Thyroid gland (tissue), 4 donors: ENCODE measurements at places on chromosomes 3 and 15. TPM values are rescaled to one million over a fixed set of nuclear protein-coding genes. Genes with fewer than 3 reads are reported as not detected.

GRCh38 chr3:23540600-23540999 is 265.2 kb upstream of the UBE2E1 start:
- H3K27me3 ChIP-seq, result no peaks in the 10 kb centered on the region
- peaks cover 5% of the 10 kb centered on the region for H3K4me1 ChIP-seq
- no peak overlapping the region for H3K4me3 ChIP-seq
- no peak for DNase-seq
- no peak overlapping the region for H3K27ac ChIP-seq

DNA sequence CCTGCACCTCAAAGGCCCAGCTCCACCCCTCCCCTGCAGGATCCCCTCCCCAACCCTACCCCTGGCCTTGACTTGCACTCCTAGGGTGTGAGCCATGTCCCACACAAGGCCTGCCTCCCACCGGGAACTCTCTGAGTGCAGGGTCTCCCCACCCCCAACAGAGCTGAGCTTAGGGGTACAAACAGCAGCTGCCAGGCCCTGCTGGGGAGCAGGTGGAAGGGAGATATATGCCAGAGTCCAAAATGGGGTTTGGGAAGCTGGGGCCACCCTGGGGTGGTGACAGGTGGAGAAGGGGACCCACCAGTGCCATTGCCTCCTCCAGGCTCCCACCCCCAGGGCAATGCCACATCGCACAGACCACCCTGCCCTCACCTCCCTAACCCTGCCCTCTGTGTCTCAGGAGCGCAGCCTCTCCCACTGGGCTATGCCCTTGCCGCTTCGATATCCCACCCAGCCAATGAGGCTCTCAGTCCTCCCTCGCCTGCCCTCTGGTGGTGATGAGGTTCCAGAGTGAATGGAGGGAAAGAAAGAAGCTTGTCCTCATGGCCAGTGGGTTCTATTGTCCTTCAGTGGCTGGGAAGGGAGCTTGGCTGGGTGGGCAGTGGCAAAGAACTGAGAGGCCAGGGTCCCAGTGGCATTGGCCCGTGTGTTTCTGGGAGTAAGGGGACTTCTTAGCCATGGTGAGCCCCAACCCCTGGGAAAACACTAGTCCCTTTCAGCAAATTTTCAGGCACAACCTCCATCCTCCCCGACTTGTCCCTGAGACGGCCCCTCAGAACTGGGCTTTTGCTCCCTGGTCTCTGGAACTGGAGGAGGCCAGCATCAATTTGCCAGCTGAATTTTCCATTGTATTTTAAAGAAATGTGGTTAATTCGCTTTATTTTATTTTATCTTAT is 46.8 kb downstream of the CYP11A1 start:
- H3K27me3 ChIP-seq, result no peaks in the 10 kb centered on the region
- no peak overlapping the region for H3K4me3 ChIP-seq
- H3K27ac ChIP-seq, result no peak overlapping the region
- peak; percentile 29 for DNase-seq
- no peaks in the 10 kb centered on the region for H3K4me1 ChIP-seq

DNA sequence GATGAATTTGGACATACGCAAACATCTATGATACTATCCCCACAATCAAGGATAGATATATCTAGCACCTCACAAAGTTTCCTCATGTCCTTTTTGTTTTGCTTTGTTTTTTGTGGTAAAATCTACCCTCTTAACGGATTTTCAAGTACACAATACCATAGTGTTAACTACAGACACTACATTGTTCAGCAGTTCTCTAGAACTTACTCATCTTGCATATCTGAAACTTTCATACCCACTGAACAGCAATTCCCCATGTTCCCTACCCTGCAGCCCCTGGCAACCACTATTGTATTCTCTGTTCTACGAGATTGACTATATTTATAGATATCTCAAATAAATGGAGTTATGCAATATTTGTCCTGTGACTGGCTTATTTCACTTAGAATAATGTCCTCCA is 58.1 kb upstream of the TJP1 start:
- no peak overlapping the region for H3K4me3 ChIP-seq
- no peak overlapping the region for H3K27ac ChIP-seq
- no peak for DNase-seq
- no peaks in the 10 kb centered on the region for H3K27me3 ChIP-seq
- no peaks in the 10 kb centered on the region for H3K36me3 ChIP-seq
- no peaks in the 10 kb centered on the region for H3K4me1 ChIP-seq

GRCh38 chr3:63244486-63244885 is 33.6 kb upstream of the SYNPR start:
- no peak for DNase-seq
- H3K4me1 ChIP-seq, result no peaks in the 10 kb centered on the region
- H3K27ac ChIP-seq, result no peak overlapping the region
- H3K36me3 ChIP-seq, result no peaks in the 10 kb centered on the region
- H3K27me3 ChIP-seq, result no peaks in the 10 kb centered on the region
- no peak overlapping the region for H3K4me3 ChIP-seq

GRCh38 chr3:117285737-117286136 is 576.2 kb downstream of the TUSC7 start:
- H3K4me3 ChIP-seq, result no peak overlapping the region
- no peak for DNase-seq
- no peaks in the 10 kb centered on the region for H3K4me1 ChIP-seq
- H3K36me3 ChIP-seq, result no peaks in the 10 kb centered on the region
- H3K27me3 ChIP-seq, result no peaks in the 10 kb centered on the region

GRCh38 chr3:30495172-30496065 is 111.0 kb upstream of the TGFBR2 start:
- no peaks in the 10 kb centered on the region for H3K4me1 ChIP-seq
- no peak for DNase-seq
- H3K36me3 ChIP-seq, result no peaks in the 10 kb centered on the region
- H3K4me3 ChIP-seq, result no peak overlapping the region
- peak overlapping the region; percentile 64 for H3K27ac ChIP-seq
- no peaks in the 10 kb centered on the region for H3K27me3 ChIP-seq

The IGF2BP2 gene
- total RNA-seq, result 16.2 TPM

The SEC22C gene
- total RNA-seq, result 59.9 TPM

The NR2E3 gene
- total RNA-seq, result 1.0 TPM

DNA sequence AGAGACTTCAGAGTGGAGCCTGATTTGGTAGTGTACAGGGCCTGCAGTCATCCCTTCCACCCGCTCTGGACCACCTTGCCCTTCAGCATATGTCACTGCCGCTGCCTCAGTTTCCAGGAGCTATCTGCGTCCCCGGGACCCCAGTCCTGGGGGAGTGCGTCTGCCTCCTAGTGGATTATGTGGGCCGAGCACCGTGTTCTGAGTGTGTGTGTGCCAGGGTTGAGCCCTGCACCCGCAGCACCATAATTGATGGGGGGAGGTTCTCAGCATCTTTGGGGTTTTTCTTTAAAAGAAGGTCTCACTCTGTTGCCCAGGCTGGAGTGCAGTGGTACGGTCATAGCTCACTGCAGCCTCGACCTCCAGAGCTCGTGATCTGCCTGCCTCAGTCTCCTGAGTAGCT is 33.6 kb downstream of the CD276 start:
- no peak overlapping the region for H3K4me3 ChIP-seq
- DNase-seq, result no peak
- H3K36me3 ChIP-seq, result peaks cover 5% of the 10 kb centered on the region
- no peak overlapping the region for H3K27ac ChIP-seq
- H3K4me1 ChIP-seq, result peaks cover 7% of the 10 kb centered on the region
- H3K27me3 ChIP-seq, result no peaks in the 10 kb centered on the region

DNA sequence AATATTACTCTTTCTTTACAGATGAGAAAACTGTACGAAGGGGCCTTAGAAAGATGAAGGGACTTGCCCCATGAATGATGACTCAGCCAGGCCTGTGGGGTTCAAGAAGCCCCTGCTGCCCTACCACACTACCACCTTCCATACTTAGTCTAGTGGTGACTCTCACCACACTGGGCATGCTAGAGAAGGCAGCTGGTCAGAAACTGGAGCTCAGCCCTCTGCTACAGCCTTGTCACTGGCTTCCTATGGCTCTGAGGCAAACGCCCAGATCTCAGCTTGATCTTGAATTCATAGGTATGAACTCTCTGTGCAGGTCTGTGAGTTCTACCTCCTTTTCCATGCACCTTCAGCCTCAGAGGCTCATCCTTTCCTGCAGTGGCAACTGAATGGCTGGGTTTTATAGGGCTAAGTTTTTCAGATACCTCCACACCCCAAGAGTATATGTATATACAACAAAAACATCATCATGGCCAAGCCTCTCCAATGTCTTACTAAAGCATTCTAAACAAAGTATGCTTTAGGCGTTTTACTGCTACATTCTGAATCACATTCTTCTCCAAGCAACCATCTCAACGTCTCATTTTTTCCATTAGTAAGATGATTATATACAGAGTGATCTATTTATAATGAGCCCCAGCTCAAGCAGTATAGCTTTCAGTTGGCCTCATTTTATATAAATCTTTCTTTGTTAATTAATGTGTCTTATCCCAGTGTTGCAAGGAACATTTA is 234.1 kb downstream of the GREM1 start:
- no peak for DNase-seq
- H3K27ac ChIP-seq, result no peak overlapping the region
- H3K4me3 ChIP-seq, result no peak overlapping the region

DNA sequence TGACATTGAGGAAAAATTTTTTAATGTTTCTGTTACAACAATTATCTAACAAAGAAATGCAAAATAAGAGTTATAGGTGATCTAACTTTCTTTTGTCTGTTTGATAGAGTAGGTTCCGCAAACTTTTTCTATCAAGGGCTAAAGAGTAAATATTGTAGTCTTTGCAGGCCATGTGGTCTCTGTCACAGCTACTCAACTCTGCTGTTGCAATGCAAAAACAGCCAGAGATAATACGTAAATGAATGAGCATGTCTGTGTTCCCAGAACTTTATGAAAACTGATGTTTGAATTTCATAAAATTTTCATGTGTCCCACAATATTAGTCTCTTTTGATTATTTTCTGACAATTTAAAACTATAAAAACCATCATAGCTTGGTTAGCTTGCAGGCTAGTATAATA is 73.3 kb downstream of the SLC24A1 start:
- no peaks in the 10 kb centered on the region for H3K4me1 ChIP-seq
- H3K27me3 ChIP-seq, result no peaks in the 10 kb centered on the region
- H3K4me3 ChIP-seq, result no peak overlapping the region
- no peak overlapping the region for H3K27ac ChIP-seq

The SNTN gene
- total RNA-seq, result not detected

DNA sequence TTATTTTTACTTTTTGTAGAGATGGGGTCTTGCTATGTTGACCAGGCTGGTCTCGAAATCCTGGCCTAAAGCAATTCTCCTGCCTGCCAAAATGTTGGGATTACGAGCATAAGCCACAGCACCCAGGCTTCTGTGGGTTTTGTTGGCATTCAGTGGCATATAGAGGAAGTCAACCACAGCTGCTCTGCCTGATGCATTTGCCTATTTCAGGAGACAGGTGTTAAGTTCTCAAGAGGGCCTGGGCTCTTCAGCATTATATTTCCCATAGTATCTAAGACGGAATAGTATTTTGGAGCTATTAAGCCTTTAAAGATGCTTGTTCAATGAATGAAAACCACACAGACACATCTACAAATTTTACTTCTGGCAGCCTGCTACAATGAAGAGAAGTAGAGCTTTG is 73.5 kb upstream of the CSPG5 start:
- no peak overlapping the region for H3K27ac ChIP-seq
- no peaks in the 10 kb centered on the region for H3K36me3 ChIP-seq
- DNase-seq, result no peak
- no peak overlapping the region for H3K4me3 ChIP-seq
- no peaks in the 10 kb centered on the region for H3K27me3 ChIP-seq

DNA sequence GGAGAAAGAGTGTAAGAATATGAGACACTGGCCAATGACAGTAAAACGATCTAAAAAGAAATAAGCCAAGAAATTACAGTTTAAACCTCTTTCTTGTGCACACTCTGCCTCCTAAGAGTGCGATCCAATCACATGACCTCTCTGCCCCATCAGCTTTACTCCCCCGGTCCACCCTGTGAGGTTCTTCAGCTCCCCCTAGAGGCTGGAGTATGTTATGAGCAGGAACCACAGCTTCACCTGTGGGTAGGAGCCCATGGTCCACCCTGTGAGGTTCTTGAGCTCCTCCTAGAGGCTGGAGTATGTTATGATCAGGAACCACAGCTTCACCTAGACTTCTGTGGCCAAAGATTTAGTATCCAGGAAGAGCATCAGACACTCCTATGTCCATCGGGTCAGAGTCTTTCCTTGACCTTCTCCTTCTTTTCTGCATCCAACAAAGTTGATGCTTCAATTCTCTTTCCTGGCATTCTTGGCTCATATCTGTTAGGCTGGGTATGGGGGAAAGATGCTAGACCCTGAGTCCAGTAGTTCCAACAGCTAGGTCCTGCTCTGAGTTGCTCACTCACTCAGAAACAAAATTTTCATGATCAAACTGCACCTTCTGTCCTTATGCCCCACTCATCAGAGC is 164.0 kb downstream of the MINAR1 start:
- DNase-seq, result peak; percentile 44
- no peak overlapping the region for H3K4me3 ChIP-seq
- no peaks in the 10 kb centered on the region for H3K36me3 ChIP-seq
- no peaks in the 10 kb centered on the region for H3K4me1 ChIP-seq
- H3K27ac ChIP-seq, result no peak overlapping the region

The CEP19 gene
- 3.6 TPM for total RNA-seq

The PLIN1 gene
- total RNA-seq, result 3.3 TPM

- H3K4me3 ChIP-seq, result no peak within 1 kb of the TSS
- peaks cover 66% of the 10 kb centered on the region for H3K4me1 ChIP-seq
- H3K27ac ChIP-seq, result peak within 1 kb of the TSS; percentile 71
- no peaks in the 10 kb centered on the region for H3K27me3 ChIP-seq
Measured at GRCh38 chr3:64224826-64225610, at the start of gene PRICKLE2. Gene PRICKLE2, minus strand, starts transcription at chr3:64225466. Its CDS starts 26,539 bp downstream, at chr3:64198927.

DNA sequence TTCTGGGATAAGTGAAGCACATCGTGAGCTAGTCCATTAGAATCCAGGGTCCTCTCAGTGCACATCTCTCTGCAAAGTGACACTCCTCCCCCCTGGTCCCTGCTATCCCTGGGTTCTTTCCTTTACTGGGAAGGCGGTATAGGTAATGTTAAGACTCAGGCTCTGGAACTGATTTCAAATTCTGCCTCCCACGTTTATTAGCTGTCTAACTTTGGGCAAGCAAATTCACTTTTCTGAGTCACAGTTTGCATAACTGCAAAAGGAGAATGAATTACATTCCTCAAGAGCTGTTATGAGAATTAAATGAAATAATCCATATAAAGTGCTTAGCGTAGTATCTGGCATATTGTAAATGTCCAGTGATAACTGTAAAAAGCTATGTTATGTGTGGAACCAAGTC is 168.1 kb upstream of the LRRN1 start:
- no peak overlapping the region for H3K27ac ChIP-seq
- H3K4me1 ChIP-seq, result no peaks in the 10 kb centered on the region
- H3K36me3 ChIP-seq, result no peaks in the 10 kb centered on the region
- H3K4me3 ChIP-seq, result no peak overlapping the region
- DNase-seq, result no peak

The RNF123 gene
- 36.8 TPM for total RNA-seq

GRCh38 chr3:35640190-35641165 is 1.2 kb downstream of the ARPP21 start:
- DNase-seq, result no peak
- H3K27me3 ChIP-seq, result peaks cover 12% of the 10 kb centered on the region
- H3K4me1 ChIP-seq, result peaks cover 12% of the 10 kb centered on the region
- H3K4me3 ChIP-seq, result peak overlapping the region; percentile 20
- H3K27ac ChIP-seq, result no peak overlapping the region
- no peaks in the 10 kb centered on the region for H3K36me3 ChIP-seq

The STAB1 gene
- 31.8 TPM for total RNA-seq

- no peaks in the 10 kb centered on the region for H3K27me3 ChIP-seq
- H3K36me3 ChIP-seq, result no peaks in the 10 kb centered on the region
- H3K4me3 ChIP-seq, result no peak overlapping the region
- H3K27ac ChIP-seq, result no peak overlapping the region
- no peaks in the 10 kb centered on the region for H3K4me1 ChIP-seq
Measured at GRCh38 chr3:143068059-143068458, 51.5 kb upstream of the CHST2 start.
